Common myeloid progenitor, CD34-positive (primary cell): ENCODE measurements at places on chromosomes 11 and 22.
A peak's percentile ranks its signal among the peaks of the same experiment; 100 is the strongest.

DNA sequence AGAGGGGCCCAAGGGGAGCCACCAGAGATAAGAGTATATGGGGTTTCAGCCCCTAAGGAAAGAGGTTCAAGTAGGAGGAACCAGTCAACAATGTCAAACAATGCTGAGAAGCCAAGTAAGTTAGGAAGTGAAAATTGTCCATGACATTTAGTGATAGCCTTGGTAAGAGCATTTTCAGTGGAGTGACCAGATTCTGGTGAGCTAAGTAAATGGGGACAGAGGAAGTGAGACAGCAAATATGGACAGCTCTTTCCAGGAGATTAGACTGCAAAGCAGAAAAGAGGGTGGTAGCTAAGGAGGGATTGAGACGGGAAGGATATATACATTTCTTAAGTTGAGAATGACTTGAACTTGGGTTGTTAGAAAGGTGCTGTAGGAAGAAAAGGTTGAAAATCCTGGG is 22.9 kb downstream of the POLD3 start:
- no peak for DNase-seq

- no peak for DNase-seq
These were observed 53.0 kb upstream of the LMO2 start for GRCh38 chr11:33944693-33945424.

- DNase-seq: no peak
These were observed 57.9 kb downstream of the DBX1 start for GRCh38 chr11:20102397-20102796.

DNA sequence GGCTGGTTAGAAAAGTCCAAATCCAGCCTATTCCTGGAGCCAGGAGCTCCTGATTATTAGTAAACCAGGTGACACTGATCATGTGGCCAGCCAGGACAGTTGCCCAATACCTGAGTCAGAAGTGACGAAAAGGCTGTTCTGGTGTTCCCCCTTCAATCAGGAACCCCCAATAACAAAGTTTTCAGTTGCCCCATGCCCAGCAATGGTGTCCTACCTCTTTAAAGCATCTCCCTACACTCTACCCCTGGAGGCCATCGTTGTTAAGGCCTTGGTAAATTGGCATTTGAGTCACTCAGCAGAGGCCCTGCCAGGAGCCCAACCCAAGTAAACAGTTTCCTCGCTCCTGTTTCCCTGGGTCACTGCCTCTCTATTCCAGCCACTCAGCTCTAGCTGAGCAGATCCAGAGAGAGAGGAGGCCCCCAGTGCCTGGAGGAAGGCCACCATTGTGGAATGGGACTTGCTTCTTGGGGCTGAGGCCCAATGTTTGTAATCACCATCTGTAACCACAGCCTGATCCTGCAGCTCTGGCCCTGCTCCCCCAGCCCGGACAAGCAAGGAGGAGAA is 25.0 kb downstream of the ARHGAP1 start:
- DNase-seq: no peak

DNA sequence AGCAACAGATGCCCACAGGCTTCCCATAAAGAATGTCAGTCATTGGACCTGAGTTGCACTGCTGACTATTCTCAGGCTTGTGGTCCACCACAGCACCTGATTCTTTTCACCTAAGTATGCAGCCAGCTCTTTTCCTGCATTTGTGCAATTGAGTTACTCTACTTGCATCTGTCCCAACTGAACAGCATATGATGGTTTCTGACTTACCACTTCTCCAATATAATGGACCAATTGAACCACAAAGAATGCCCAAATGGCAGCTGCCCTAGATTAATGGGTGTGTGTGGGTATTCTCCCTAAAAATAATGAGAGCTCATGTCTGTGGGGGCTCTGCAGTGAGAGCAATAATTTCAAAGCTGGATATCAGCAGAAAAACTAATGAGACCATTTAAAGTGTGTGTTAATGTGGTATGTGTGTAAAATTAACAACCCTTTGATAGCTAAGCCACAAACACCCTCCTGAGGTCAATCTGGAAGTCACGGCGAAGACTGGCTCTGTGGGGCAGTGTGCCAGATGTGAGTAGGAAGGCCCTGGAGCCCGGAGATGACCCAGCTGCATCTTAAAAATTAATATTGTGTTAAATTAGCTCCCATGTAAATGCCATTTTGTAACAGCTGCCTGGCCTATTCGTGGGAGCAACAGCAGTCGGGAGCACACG is 43.8 kb downstream of the SC5D start:
- no peak for DNase-seq

DNA sequence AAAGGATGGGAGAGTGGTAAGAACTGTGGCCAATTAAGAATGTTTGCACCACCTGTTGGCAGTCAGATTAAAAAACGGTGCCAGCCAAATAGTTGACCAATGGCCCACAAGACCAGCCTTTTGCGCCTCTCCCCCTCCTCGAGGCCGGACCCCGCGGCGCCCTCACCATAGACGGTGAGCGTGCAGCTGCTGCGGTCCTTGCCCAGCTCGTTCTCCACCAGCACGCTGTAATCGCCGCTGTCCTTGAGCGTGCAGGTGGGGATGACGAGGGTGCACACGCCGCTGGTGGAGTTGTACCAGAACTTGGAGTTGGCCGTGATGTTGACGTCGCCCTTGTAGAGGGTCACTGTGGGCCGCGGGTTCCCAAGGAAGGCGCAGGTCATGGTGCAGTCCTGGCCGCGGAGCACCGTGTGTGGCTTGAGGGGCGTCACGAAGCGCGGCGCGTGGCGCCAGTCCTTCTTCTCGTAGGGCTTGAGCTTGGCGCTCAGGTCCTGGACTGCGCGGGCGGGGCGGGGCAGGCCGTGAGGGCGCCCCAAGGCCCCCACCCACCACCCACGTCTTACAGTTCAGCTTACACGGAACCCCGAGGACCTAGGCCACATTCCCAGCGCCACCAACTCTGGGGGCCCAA is 7.2 kb downstream of the TMEM86A start:
- DNase-seq: no peak

- DNase-seq: no peak
These were observed 788.3 kb downstream of the NTM start for GRCh38 chr11:132158696-132159095.

DNA sequence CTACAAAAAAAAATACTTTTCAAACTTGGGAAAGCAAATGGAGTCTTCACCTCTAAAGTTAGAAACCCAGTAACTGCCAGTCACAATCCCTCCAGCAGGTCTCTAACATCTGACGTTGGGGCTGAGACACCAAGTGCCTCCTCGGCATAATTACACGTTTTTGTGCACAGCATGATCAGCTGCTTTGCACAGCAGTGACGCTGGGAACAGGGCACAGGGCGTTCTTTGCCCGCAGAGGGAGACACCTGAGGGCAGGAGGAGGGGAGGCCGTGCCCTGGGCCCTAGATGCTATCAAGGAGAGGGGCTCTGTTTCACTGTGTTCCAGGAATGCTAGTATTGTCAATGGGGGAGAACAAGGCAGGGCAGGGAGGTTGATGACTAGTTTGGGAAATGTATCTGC is 120.1 kb downstream of the PARVA start:
- DNase-seq: no peak

GRCh38 chr11:45113807-45114206 is 32.6 kb upstream of the PRDM11 start:
- DNase-seq: no peak

DNA sequence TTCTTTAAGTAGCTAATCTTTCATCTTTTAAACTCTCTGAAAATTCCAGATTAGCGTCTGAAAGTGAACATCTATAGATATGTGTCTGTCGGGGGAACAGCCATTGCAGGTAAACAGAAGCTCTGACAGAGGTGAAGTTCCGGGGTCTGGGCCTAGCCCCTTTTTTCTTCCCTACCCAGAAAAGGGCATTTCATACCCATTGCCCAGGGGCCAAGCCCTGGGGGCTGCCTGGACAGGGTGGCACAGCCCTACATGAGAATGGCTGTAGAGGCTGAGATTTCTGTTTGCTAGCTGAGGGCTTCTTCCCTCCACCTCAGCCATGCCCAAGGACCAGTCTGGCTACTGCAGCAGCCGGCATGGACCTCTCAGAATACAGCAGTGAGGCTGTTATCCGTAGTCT is 327.0 kb upstream of the PLET1 start:
- DNase-seq: no peak

DNA sequence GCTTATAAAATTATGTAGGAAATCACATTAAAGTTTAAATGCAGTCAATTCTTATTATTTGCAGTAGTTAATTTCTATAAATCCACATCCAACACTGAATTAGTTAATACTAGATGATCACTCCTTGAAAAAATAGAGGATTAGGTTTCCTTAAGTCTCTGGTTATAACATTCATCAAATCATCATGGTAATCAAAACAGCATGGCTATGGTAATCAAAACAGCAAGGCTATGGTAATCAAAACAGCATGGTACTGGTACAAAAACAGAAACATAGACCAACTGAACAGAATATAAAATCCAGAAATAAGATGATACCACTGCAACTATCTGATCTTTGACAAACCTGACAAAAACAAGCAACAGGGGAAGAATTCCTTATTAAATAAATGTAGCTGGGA is 814.6 kb upstream of the CCDC179 start:
- DNase-seq: no peak

DNA sequence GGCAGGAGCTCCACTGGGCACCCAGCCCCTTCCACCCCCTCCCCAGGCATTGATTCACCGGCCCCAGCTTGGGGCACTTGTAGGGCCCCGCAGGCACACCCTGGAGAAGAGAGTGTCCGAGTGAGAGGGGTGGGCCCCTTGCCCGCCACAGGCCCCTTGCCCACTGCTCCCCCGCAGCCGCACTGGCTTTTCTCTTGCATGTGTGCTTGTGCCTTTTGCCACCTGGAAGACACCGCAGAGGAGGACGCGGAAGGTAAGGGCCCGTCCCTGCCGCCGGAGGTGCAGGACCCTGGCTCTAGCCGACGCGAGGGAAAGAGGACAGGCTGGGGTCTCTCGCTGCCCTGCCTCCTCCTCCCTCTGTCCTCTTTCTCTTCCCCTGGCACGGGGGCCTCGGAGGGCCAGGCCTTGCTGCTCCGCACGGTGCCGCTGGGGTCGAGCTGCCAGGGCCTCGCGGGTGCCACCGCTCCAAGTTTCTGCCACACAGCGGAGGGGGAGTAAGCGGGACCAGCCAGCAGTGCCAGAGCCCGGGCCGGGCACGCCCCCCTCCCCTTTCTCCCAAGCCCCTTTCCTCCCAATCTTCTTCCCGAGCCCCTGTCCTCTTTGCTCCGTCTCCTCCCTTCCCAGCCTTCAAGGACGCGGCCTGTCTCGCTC is 9.5 kb downstream of the TNNT3 start:
- no peak for DNase-seq

- DNase-seq: peak; percentile 32
These were observed 1.3 kb upstream of the BBS1 start for GRCh38 chr11:66509131-66509561.

- no peak for DNase-seq
These were observed 23.5 kb upstream of the SUSD2 start for GRCh38 chr22:24157822-24158135.

- DNase-seq: peak; percentile 43
These were observed 33.4 kb downstream of the FDX1 start for GRCh38 chr11:110463153-110463552.

DNA sequence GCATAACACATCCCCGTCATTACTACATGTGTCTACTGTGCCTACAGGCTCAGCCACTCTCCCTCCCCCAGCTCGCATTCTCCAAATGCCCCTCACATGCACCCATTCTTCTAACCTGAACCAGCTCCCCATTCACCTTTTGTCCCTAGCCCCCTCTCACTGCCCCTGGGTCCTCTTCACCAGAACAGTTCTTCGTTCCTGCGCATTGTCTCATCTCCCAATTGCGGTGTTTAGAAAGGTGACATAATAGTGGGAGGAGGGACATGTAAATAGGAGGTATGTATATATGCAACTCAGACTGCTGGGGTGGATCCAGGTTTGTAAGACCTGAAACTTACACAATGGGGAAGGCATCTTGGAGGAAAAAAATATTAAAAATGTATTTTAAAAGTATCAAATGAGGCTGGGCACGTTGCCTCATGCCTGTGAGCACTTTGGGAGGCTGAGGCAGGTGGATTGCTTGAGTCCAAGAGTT is 4.7 kb upstream of the VSIG2 start:
- DNase-seq: no peak

GRCh38 chr11:107011977-107012376 is 6.3 kb downstream of the GUCY1A2 start:
- no peak for DNase-seq

DNA sequence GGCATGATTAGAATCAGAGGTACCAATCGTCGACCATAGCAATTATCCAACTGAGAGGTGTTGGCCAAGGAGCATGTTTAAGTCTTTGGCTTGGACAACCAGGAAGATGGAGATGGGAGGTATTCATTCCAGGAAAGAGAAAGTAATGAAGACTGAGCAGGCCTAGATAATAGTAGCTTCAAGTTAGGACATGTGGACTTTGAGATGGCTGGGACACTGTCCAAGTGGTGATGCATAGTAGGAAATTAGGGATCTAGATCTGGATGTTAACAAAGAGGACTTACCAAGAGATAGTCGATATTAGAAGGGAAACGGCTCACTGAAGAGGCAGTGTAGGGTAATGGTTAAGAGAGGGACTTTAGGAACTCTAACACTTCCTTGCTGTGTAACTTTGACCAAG is 266.7 kb downstream of the FAM76B start:
- DNase-seq: no peak

GRCh38 chr11:102836290-102836875 is 7.0 kb downstream of the MMP3 start:
- DNase-seq: no peak

GRCh38 chr11:47408598-47409439 is 429 bp downstream of the SLC39A13 start:
- DNase-seq: no peak

DNA sequence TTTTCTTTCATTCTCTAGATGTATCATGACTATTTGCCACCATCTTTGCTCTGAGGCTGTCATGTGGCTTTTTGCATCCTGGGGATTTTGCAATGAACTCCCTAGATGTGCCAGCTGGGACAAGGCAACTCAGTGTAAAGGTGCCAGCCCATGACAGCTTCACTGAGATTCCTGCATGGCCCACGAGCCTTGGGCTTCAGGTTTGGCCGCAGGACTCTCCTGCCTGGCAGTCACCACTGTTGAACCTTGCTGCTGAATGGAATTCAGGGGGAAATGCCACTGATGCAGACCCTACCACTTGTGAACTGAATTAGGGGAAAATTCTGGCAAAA is 385.2 kb downstream of the SOX6 start:
- DNase-seq: no peak

- no peak for DNase-seq
These were observed 22.8 kb upstream of the PPFIA1 start for GRCh38 chr11:70247710-70248072.

DNA sequence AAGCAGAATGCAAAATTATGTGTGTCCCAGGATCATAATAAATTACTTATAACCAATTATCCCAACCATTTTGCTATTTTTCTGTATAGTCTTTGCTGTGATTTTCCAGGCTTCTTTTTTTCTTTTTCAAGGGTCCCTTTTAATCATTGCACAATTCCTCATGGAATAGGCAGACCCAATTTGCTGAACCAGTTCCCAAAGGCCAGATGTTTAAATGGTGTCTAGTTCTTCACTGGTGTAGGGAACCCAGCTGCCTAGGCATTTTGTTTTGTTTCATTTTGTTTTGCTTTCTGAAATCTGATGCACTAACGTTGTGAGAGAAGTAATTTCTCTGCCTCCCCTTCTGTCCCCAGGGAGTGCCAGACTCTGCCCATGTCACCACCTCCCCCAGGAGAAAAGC is 60.4 kb downstream of the CHST1 start:
- DNase-seq: no peak

- DNase-seq: peak; percentile 99
These were observed 58.2 kb upstream of the FTH1 start for GRCh38 chr11:62025487-62026105.

- no peak for DNase-seq
These were observed 14.1 kb upstream of the GAS2L1 start for GRCh38 chr22:29292379-29292778.

GRCh38 chr22:45240104-45240809 is 437 bp downstream of the KIAA0930 start:
- DNase-seq: peak; percentile 48
